ENCODE measurements at places on chromosomes 12 and 14. TPM values are rescaled to one million over a fixed set of nuclear protein-coding genes. Genes with fewer than 3 reads are reported as not detected.

GRCh38 chr12:132954471-132955048 lies 1.5 kb downstream of the ZNF605 start:
- H3K27ac ChIP-seq = peak overlapping the region; percentile 81
- H3K4me3 ChIP-seq = peak overlapping the region; percentile 88
- no peaks in the 10 kb centered on the region for H3K27me3 ChIP-seq
- no peak for DNase-seq

DNA sequence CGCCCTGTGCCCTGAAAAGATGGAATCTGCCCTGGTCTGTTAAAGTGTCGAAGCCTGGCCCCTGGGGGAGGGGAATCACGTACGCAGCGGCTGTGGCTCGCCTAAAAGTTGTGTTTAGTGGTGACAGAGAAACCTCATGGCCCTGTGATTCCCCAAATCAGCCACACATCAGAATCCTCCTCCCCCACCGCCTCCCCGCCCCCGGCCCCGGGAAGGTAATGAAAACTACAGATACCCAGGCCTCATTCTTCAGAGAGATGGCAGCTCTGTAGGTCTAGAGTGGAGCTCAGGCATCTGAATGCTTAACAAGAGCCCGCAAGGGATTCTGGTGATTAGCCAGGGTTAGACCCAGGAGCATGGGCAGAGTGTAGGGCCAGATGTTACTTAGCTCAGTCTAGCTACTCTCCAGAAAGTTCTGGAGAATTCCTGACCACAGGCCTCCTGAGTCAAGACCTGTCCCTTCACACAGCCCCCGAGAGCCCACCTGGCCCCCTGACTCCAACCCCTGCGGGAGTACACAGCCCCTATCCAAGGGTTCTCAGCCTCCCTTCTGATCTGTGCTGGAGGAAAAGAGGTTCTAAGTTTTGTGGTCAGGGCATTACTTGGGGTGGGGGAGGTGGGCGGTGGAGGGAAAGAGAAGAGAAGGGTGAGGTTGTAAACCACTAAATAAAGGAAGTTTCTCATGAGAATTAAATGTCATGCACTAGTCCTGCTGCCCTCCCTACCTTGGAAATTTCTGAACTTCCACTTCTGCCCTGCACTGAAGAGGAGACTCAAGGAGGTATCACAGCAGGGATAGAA lies 114.8 kb downstream of the PLXNC1 start:
- peak overlapping the region; percentile 98 for H3K27ac ChIP-seq
- peaks cover 45% of the 10 kb centered on the region for H3K4me1 ChIP-seq
- no peaks in the 10 kb centered on the region for H3K27me3 ChIP-seq
- H3K36me3 ChIP-seq = peaks cover 21% of the 10 kb centered on the region
- H3K4me3 ChIP-seq = peak overlapping the region; percentile 88

- H3K27ac ChIP-seq = no peak overlapping the region
- no peaks in the 10 kb centered on the region for H3K4me1 ChIP-seq
- peaks cover 19% of the 10 kb centered on the region for H3K27me3 ChIP-seq
- no peak for DNase-seq
- no peak overlapping the region for H3K4me3 ChIP-seq
These were observed 101.8 kb downstream of the CMKLR1 start for GRCh38 chr12:108237272-108237671.

Gene RNASE11
- total RNA-seq = not detected

DNA sequence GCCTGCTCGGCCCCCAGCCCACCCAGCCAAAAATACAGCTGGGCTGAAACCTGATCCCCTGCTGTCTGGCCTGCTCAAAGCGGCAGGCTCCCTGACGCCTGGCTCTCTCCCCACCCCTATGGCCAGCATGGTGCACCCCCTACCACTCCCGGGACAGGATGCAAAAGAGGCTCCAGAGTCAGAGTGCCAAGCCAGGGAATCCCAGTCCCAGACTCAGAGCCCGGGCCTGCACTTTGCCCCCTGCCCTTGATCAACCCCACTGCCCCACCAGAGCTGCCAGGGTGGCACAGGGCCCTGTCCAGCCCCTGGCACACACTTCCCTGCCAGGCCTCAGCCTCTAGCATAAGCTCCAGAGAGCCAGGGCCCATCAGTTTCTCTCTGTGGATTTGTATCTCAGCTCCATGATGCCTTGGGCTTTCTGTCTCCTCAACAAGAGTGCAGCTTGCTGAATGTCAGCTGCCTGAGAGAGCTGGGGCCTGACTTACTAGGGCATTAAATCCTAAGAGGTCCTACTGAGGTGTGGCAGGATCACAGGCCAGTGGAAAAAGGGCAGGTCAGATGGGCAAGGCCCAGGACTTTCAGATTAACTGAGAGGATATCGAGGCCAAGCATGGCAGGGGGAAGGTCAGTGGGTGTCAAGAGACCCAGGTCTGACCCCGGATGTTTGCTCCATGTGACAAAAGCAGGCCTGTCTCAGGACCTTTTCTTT lies 13.9 kb downstream of the ACVRL1 start:
- peaks cover 12% of the 10 kb centered on the region for H3K4me1 ChIP-seq
- DNase-seq = no peak
- H3K36me3 ChIP-seq = no peaks in the 10 kb centered on the region

- H3K4me1 ChIP-seq = peaks cover 13% of the 10 kb centered on the region
- DNase-seq = no peak
- no peaks in the 10 kb centered on the region for H3K27me3 ChIP-seq
- peaks cover 32% of the 10 kb centered on the region for H3K36me3 ChIP-seq
- H3K4me3 ChIP-seq = no peak overlapping the region
These were observed 21.9 kb downstream of the CCDC91 start for GRCh38 chr12:28212182-28212581.

Gene IL31
- total RNA-seq = 3.8 TPM

Gene GLIPR1L1
- total RNA-seq = not detected

- no peaks in the 10 kb centered on the region for H3K36me3 ChIP-seq
- H3K27me3 ChIP-seq = no peaks in the 10 kb centered on the region
- no peak overlapping the region for H3K4me3 ChIP-seq
- H3K27ac ChIP-seq = no peak overlapping the region
- DNase-seq = no peak
These were observed 198.7 kb downstream of the SYT1 start for GRCh38 chr12:79063258-79063657.

DNA sequence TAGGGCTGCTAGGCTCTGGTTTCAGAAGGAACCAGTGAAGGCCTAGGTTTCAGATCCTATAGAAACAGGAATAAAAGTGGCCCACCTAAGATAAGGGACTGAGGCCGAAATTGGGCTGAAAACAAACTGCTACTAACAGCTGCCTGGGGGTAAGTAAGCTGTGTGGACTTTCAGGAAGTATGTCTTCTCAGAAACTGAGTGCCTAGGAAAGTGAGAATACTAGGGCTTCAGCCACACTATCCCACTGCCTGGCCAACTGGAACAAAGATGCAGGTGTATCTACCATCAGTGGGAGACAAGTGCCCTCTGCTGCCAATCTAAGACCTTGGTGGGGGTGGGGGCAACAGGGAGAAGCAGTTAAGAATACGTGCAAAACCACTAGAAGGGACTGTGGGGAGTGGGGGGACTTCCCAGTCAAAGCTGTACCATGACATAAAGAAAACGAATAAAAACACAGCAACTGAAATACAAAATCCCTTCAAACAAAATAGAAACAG lies 82.5 kb downstream of the MED13L start:
- peaks cover 57% of the 10 kb centered on the region for H3K4me1 ChIP-seq
- H3K27ac ChIP-seq = peak overlapping the region; percentile 4
- no peaks in the 10 kb centered on the region for H3K27me3 ChIP-seq
- H3K4me3 ChIP-seq = no peak overlapping the region
- peak; percentile 77 for DNase-seq

Gene LAG3
- 169 TPM for total RNA-seq

Gene GPR162
- total RNA-seq = not detected

DNA sequence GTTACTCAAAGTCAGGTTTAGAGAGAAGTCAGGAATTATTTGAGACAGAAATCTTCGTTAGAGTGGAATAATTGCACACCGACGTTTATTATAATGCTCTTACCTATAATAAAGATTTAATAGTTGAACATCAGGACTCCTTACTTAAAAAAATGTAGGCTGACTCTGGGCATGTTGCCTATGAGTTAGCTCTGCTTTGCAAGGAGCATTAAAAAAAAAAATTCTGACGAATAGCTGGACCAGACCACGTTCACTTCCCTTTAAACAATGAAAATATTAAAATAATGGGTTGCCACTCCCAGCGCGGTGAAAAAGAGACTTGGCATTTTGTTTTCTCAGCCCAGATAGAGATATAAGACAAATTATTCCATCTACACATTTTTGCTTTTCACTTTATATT lies 574 bp upstream of the FANCM start:
- H3K36me3 ChIP-seq = peaks cover 3% of the 10 kb centered on the region
- peak overlapping the region; percentile 99 for H3K4me3 ChIP-seq
- peak overlapping the region; percentile 98 for H3K27ac ChIP-seq
- H3K27me3 ChIP-seq = no peaks in the 10 kb centered on the region

DNA sequence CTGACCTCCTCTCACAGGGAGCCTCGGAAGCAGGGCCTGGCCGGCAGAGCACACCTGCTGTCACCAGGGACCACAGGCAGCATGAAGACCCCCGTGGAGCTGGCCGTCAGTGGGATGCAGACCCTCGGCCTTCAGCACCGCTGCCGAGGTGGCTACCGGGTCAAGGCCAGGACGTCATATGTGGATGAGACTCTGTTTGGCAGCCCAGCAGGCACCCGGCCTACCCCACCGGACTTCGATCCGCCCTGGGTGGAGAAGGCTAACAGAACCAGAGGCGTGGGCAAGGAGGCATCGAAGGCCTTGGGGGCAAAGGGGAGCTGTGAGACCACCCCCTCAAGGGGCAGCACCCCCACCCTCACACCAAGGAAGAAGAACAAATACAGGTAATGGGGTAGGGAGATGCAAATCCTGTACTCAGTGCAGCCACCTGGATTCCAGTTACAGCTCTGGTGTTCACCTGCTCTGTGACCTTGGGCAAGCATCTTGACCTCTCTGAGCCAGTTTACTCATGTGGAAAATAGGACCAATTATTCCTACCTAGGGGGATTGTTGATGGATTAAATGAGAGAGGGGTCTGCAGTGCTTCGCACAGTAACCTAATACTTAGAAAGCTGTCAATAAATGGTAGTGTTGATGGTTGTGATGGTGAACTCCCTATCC lies 1.3 kb downstream of the RITA1 start:
- H3K27me3 ChIP-seq = no peaks in the 10 kb centered on the region

Gene SLC25A47
- total RNA-seq = not detected

Gene NFKBIA
- total RNA-seq = 390 TPM

Gene CFAP251
- total RNA-seq = 1.6 TPM

Gene LMNTD1
- total RNA-seq = not detected

Gene MSRB3
- not detected for total RNA-seq

Gene CCNT1
- total RNA-seq = 66.2 TPM

Measured in activated CD4-positive, alpha-beta memory T cell treated with anti-CD3 and anti-CD28 coated beads for 36 hours (primary cell).